ENCODE measurements at places on chromosomes 13 and 19.

- DNase-seq: peak; percentile 83
These were observed 2.3 kb downstream of the SLC46A3 start for GRCh38 chr13:28716511-28716910.

- no peak for DNase-seq
These were observed 5.9 kb upstream of the FBN3 start for GRCh38 chr19:8155318-8155717.

DNA sequence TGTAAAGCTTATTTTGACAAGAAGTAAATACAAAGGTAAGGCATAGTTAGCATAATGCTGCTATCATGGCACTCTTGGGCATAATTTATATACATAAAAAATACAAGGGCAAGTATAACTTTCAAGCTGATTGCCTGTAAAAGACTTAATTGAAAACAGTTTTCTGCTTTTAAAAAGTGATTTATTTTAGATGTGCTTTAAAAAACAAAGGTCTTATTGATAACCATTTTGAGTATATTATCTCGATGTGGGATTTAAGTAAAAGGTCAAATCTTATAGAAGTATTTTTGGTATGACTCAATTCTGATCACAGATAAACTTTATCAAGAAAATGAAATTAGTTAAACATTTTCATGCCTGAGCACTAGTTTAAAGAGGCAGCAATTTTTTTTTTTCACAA is 175.8 kb downstream of the KCNRG start:
- no peak for DNase-seq

- DNase-seq: peak; percentile 86
These were observed 449.7 kb downstream of the IRS2 start for GRCh38 chr13:109336730-109337129.

- DNase-seq: no peak
These were observed 58.8 kb downstream of the COL4A2 start for GRCh38 chr13:110365876-110366275.

GRCh38 chr13:48816700-48817099 is 159.0 kb upstream of the FNDC3A start:
- DNase-seq: no peak

DNA sequence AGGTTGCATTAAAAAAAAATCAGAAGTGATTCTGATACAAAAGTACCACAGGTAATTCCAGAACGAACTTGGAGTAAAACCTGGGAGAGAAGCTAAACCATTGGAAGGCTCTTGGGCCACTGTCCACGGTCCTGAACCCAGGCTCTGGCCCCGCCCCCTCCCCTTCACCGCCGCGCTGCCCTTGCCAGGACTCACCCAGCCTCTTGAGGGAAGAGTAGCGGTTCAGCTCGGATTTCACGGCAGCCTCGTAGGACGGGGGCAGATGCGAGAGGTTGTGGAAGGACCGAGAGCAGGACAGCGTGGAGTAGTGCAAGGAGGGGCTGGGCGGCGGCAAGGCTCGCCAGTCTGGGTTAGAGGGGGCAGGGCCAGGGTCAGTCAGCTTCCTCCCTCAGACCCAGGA is 5.7 kb downstream of the SHISA7 start:
- DNase-seq: peak; percentile 49

- DNase-seq: peak; percentile 89
These were observed 103.2 kb downstream of the GADD45B start for GRCh38 chr19:2578901-2579677.

- DNase-seq: no peak
These were observed at the start of gene LEUTX for GRCh38 chr19:39778763-39779162. TSS of gene LEUTX (plus strand) at chr19:39778854. CDS start at chr19:39778921, 67 bp downstream.

DNA sequence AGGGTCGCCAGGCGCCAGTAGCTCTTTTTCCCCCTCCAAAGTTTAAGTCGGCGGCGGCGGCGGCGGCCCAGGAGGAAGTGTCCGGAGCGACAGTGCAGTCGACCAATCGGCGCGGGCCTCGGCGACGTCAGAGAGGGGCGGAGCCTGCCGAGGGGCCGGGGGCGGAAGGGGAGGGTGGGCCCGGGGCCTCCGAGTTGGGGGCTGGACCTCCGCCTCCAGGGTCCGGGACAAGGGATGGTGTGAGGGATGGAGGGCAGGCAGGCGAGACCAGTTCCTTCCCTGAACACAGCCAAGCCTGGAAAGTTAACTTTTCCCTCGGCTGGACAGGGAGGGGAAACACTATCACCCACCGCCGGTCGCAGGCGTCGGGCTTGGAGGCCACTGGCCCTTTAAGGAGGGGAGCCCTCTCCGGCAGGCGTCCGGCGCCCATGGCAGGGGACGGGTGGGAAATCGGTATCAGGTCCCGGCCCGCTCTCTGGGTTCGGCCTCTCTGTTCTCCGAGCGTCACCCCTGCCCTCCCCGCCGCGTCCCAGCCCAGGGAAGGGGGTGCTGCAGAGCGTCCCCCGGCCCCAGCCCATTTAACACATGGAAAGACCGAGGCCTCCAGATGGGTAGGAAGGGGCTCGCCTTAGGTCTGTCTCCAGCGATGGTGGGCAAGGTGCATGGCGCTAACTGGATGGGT is at the start of gene PRKD2:
Gene PRKD2, minus strand, starts transcription at position 81 of the 682 bp plus-strand sequence. CDS start 744 bp downstream, outside the sequence.
- DNase-seq: peak; percentile 84

DNA sequence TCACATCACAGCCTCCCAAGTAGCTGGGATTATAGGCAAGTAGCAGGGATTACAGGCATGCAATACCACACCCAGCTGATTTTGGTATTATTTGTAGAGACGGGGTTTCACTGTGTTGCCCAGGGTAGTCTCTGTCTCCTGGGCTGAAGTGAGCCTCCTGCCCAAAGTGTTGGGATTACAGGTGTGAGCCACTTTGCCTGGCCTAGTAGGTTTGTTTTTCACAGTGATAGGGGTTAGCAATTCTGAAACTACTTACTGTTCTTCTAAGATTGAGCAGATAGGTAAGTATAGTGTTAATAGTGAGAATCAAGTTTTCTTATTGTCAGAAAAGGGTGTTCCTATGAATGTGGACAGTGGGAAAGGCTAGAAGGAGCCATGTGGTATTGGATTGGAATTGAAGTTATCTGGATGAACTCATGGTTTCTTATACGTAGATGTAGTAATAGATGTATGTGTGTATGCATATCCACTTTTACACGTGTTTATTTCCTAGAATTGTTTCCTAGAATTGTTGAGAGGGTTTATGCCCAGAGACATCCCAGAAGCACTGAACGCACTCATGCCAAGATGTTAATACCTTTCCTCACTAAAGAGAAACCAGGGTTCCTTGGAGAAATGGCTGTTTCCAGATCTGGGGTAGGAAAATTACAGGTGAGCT is 49.1 kb downstream of the SAE1 start:
- no peak for DNase-seq

DNA sequence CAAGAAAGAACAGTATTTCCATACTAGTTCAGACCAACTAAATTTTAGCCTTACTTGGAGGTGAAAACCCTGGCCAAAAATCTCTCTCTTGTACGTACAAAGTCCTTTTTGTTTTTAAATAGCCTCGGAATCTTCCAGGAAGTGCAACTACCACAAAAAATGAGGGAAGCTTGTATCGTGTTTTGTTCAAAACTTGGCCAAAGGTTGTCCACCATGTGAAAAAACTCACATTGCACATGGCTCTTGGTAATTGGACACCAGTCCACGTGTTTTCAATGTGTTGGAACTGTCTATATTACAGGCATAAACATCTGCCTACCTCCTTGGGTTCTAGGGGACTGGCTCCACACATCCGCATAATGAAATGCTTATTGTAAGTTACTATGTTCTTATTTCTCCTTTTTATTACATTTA is 15.2 kb upstream of the STRN4 start:
- peak; percentile 74 for DNase-seq

DNA sequence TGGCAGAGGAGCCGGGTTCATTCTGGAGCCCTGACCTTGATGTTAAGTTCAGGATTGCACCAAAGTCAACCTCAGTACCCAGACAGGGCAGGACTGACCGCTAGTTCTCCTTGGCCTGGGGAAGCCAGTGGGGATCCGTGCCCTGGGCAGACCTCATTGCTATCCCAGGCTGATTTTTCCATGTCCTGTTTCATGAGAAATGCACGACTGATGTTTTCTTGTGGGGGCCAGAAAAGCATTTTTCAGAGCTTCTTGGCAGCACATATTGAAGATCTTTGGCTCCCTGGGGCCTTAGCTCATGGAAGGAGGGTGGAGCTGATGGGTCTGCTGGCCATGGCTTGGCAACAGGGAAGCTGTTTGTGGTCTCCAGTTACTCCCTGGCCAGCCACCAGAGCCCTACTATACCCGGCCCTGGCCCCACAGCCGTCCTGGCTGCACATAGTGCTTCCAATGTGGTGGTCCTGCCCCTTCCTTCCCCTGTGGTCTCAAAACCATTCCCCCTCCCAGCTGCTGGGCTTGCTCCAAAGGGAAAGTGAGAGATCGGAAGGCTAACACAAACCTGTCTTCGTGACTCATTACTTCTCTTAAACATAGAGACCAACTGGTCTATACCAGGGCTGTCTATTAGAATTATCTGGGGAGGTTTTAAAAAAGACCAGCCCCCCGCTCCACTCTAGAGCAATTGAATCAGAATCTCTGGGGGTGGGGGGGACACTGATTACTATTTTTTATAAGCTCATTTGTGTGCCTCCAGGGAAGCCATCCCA is 11.2 kb downstream of the IL17D start:
- DNase-seq: peak; percentile 82

GRCh38 chr19:7187605-7188339 is 106.4 kb downstream of the INSR start:
- no peak for DNase-seq

- DNase-seq: peak; percentile 94
These were observed 6.6 kb upstream of the EML2 start for GRCh38 chr19:45645631-45646344.

DNA sequence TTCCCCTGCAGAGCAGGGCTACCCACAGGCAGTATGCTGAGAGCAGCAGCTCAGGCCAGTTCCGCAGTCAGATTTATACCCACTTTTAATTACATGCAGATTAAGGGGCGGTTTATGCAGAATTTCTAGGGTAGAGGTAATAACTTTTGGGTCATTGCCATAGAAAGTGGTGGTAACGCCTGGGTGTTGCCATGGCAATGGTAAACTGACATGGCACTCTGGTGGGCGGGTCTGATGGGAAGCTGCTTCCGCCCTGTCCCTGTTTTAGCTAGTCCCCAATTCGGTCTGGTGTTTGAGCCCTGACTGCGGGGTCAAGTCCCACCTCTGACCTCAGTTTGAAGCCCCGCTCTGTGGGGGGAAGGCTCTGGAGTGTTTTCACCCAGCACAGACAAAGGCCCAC is 141.1 kb upstream of the VSTM2B start:
- DNase-seq: no peak

- DNase-seq: no peak
These were observed 31.1 kb downstream of the SLC7A1 start for GRCh38 chr13:29564373-29564772.

DNA sequence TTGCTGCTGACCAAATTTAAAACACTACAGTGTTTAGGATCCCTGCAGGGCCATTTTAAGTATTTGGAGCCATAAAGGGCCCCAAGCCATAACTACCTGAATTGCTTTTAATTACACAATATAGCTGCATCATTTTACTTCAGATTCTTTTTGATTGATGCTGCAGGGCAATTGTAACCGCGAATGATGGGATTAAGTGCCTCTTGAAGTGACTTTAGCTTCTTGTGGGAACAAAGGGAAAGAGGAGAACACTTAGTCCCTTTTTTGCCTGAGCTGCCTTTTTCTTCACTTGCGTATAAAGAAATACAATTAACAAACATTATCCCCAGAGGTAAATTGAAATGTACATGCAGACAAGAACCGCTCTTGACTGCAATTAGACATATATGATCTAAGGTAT is 228.5 kb downstream of the ZIC5 start:
- DNase-seq: no peak

DNA sequence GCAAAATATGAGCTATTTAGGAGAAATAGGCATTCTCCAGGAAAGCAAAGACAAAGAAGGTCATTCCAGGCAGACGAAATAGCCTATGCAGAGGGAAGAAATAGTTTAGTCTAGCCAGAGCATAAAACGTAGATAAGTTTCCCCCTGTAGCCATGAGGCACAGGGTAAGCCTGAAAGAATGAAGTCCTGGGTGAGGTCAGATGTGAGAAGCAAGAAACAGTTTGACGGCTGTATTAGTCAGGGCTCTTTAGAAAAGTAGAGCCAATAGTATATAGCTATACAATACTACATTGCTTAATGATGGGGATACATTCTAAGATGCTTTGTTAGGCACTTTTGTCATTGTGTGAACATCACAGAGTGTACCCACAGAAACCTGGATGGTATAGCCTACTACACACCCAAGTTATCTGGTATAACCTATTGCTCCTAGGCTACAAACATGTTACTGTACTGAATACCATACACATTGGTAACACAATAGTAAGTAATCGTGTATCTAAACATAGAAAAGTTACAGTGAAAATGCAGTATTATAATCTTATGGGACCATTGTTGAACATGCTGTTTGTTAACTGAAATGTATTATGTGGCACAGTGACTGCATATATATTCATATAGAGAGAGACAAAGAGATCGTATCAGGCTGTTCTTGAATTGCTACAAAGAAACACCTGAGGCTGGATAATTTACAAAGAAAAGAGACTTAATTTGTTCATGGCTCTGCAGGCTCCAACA is 59.3 kb upstream of the WDFY2 start:
- DNase-seq: peak; percentile 36

GRCh38 chr19:4266253-4267000 is 12.6 kb upstream of the SHD start:
- DNase-seq: no peak

GRCh38 chr13:79307866-79308298 is 98.2 kb downstream of the RBM26 start:
- no peak for DNase-seq

GRCh38 chr19:41206926-41207750 is 11.9 kb upstream of the AXL start:
- DNase-seq: no peak

GRCh38 chr13:78460176-78460575 is 143.2 kb downstream of the POU4F1 start:
- DNase-seq: no peak

DNA sequence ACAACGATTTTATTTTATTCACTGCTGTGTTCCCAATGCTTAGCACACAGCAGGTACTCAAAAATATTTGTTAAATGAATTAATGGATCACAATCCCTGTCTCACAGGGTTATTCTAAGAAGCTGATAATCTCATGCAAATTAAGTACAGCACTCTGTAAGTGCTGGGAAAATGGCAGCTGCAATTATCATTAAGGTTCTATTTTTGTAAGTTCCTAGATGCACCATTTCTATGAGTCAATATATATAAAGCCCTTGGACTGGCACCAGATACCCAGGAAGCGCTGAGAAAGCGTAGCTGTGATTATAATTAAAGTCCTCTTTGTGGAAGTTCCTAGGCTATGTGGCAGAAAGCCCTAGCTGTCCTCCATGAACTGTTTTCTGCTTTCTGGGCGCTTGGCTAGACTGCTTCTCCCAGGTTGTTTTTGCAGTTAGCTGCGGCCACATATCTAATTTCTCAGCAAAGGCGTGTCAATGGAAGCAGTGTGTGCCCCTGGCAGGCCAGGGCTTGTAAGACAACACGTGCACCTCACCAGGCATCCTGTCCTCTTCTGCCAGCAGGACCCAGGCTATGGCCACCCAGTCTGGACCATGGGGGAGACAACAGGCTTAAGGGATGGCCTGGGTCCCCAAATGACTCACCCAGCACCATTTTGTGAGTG is 5.2 kb upstream of the SRRM5 start:
- DNase-seq: no peak

GRCh38 chr19:58330458-58330857 is 3.7 kb downstream of the ZSCAN22 start:
- DNase-seq: no peak

- DNase-seq: no peak
These were observed 19.4 kb downstream of the GJA3 start for GRCh38 chr13:20141238-20142022.

GRCh38 chr19:54391589-54392061 is 23.6 kb upstream of the TTYH1 start:
- no peak for DNase-seq
